ENCODE measurements at places on chromosomes 4 and X.

GRCh38 chr4:529563-529962 is 30.6 kb downstream of the PIGG start:
- DNase-seq = no peak

- DNase-seq = no peak
These were observed 161.0 kb upstream of the ANKRD50 start for GRCh38 chr4:124873361-124874171.

DNA sequence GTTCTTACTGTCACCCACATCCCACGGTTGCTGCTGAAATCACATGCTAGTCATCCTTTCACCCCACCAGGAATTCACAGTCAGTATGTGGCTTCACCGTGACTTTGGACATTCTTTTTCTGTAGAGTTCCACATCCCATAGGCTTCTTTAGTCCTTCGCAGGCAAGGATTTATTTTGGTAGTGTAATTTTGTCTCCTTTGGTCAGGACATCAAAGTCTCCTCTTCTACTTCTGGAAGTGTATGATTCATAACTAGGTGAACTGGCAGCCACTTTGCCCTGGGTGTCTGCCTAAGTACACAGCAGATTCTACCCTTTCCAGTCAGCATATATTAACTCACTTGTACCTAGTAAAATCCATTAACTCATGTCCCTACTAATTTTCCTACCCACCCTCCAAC is 38.3 kb upstream of the MMAA start:
- DNase-seq = no peak

DNA sequence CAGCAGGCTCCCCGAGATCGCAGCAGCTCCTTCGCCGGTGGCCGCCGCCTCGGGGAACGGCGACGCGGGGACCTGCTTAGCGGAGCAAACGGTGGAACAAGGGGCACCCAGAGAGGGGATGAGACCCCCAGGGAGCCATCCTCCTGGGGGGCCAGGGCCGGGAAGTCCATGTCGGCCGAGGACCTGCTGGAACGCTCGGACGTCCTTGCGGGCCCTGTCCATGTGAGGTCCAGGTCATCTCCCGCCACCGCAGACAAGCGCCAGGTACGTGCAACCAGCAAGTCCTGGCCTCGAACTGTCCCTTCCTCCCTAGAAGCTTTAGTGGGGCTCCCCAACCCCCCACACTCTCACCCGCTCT is 156.3 kb downstream of the SOWAHB start:
- no peak for DNase-seq

- DNase-seq = no peak
These were observed 125.0 kb upstream of the AADAT start for GRCh38 chr4:170214731-170215130.

All from AG09319 (cell line).